ENCODE measurements at places on chromosomes 2 and 18. TPM values are rescaled to one million over a fixed set of nuclear protein-coding genes. Genes with fewer than 3 reads are reported as not detected.
A peak's percentile ranks its signal among the peaks of the same experiment; 100 is the strongest.

DNA sequence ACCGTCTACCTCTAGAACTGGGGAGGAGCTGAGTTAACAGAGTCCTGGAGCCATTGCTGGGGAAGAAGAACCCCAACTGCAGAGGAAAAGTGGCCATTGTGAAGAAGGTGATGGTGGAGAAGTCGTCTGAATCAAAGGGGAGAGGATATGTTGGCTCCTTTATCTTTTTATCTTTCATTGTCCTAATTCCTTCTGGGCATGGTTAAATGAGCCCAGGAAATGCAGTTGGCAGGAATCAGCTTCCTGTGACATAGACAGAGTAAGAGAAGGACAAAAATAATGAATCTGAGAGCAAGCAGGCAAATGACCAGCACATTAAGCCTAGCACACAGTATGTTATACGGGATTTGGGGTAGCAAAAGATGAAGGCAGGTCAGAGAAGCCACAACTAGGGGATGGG lies 16.0 kb upstream of the ACTR3 start:
- no peaks in the 10 kb centered on the region for H3K4me1 ChIP-seq
- H3K36me3 ChIP-seq: no peaks in the 10 kb centered on the region
- no peak for DNase-seq
- H3K27ac ChIP-seq: no peak overlapping the region
- H3K27me3 ChIP-seq: no peaks in the 10 kb centered on the region
- no peak overlapping the region for H3K4me3 ChIP-seq

DNA sequence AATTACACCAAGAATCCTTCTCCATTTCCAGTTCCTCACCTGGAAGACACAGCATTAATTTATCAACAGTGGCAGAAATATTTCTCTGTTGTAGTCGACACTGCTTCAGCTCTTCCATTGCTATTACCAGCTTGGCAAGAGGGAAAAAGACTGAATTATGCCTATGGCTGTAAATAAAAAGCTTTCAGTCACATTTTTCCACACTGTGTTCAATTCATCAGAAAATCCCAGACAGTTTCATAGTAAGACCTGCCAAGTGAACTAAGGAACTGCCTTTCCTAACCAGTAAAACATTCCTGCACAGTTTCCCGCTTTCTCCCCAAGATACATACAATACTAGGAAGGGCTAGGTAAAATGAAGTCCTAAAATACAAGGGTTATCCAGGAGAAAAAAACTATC lies 94.7 kb downstream of the EXOC6B start:
- H3K4me3 ChIP-seq: no peak overlapping the region
- H3K36me3 ChIP-seq: no peaks in the 10 kb centered on the region
- H3K27ac ChIP-seq: no peak overlapping the region
- no peak for DNase-seq
- H3K27me3 ChIP-seq: no peaks in the 10 kb centered on the region

GRCh38 chr2:158912112-158912511 lies 56.3 kb upstream of the TANC1 start:
- H3K27ac ChIP-seq: no peak overlapping the region
- no peak overlapping the region for H3K4me3 ChIP-seq
- no peaks in the 10 kb centered on the region for H3K36me3 ChIP-seq
- peaks cover 4% of the 10 kb centered on the region for H3K27me3 ChIP-seq
- DNase-seq: no peak

GRCh38 chr2:24175631-24176187 lies 856 bp downstream of the FAM228A start:
- H3K36me3 ChIP-seq: no peaks in the 10 kb centered on the region
- no peak overlapping the region for H3K27ac ChIP-seq
- no peak for DNase-seq

- no peak overlapping the region for H3K4me3 ChIP-seq
- H3K27me3 ChIP-seq: no peaks in the 10 kb centered on the region
- H3K4me1 ChIP-seq: no peaks in the 10 kb centered on the region
- no peak for DNase-seq
- no peak overlapping the region for H3K27ac ChIP-seq
These were observed 60.8 kb downstream of the ST6GAL2 start for GRCh38 chr2:106825161-106825560.

GRCh38 chr2:80303909-80304837 lies at the start of gene LRRTM1:
LRRTM1 (minus strand) TSS chr2:80304752; CDS start chr2:80303819, 933 bp downstream.
- no peak within 1 kb of the TSS for H3K27ac ChIP-seq

- peaks cover 22% of the 10 kb centered on the region for H3K36me3 ChIP-seq
- H3K27me3 ChIP-seq: no peaks in the 10 kb centered on the region
- peaks cover 11% of the 10 kb centered on the region for H3K4me1 ChIP-seq
- no peak overlapping the region for H3K4me3 ChIP-seq
- no peak for DNase-seq
These were observed 42.1 kb downstream of the TPGS2 start for GRCh38 chr18:36786686-36787085.

- H3K36me3 ChIP-seq: peaks cover 24% of the 10 kb centered on the region
- H3K4me1 ChIP-seq: no peaks in the 10 kb centered on the region
- H3K4me3 ChIP-seq: no peak overlapping the region
- H3K27me3 ChIP-seq: no peaks in the 10 kb centered on the region
- peak overlapping the region; percentile 1 for H3K27ac ChIP-seq
These were observed 74.7 kb downstream of the PIAS2 start for GRCh38 chr18:46842583-46842982.

DNA sequence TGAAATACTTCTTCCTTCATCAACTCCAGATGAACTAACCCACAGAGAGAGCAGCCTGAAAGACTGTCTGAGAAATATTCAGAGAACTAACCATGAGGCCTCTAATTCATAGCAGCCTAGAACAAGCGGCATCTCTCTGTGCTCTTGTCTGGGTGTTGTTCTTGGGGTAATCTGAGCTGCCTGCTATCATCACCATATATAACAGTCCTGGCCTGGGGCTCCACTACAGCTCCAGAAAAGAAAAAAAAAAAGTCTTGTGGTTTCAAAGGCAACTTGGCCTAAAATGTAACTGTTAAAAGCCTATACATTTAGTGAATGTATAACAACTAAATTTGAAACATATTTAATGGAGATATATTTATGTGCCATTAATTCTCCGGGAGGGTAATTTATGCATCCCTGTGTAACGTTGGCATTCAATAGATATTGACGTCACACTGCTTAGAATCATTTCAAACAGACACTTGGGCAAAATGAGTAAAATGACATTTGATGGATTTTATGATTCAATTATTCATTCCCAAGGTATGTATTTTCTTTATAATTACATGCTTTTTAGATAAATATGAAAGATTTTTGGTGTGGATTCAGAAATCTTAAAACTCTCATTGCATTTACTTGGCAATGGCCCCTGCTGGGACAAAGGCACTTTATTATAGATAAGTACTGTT lies 294.3 kb downstream of the HRH4 start:
- no peaks in the 10 kb centered on the region for H3K36me3 ChIP-seq
- no peak for DNase-seq
- no peak overlapping the region for H3K27ac ChIP-seq
- H3K27me3 ChIP-seq: no peaks in the 10 kb centered on the region
- H3K4me1 ChIP-seq: no peaks in the 10 kb centered on the region

GRCh38 chr2:236571145-236571544 lies 1.5 kb downstream of the ACKR3 start:
- no peak overlapping the region for H3K4me3 ChIP-seq
- H3K27ac ChIP-seq: no peak overlapping the region
- H3K36me3 ChIP-seq: no peaks in the 10 kb centered on the region
- no peak for DNase-seq

GRCh38 chr2:220394433-220394832 lies 767.0 kb downstream of the SLC4A3 start:
- H3K4me3 ChIP-seq: no peak overlapping the region
- H3K27me3 ChIP-seq: peaks cover 2% of the 10 kb centered on the region
- no peak for DNase-seq
- H3K4me1 ChIP-seq: no peaks in the 10 kb centered on the region

DNA sequence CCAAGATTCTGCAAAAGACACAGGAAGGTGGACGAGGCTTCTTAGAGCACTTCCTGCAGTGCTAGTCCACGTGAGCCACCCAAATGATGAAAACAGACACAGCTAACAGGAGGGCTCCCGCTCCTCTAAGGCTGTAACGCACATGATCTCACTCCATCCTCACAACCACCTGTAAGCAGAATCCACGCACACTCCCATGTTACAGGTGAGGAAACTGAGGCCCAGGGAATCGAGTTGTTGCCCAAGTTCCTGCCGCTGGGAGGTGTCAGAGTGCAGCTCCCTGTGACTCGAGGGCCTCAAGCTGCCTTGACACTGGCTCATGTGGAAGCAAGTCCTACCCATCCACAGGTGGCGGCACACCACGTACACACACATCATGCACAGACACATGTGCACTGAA lies 4.4 kb downstream of the DNMT3A start:
- H3K4me3 ChIP-seq: no peak overlapping the region
- H3K4me1 ChIP-seq: peaks cover 60% of the 10 kb centered on the region
- H3K27ac ChIP-seq: no peak overlapping the region
- DNase-seq: no peak

- no peak overlapping the region for H3K4me3 ChIP-seq
- DNase-seq: no peak
- no peak overlapping the region for H3K27ac ChIP-seq
- H3K36me3 ChIP-seq: no peaks in the 10 kb centered on the region
- H3K27me3 ChIP-seq: peaks cover 2% of the 10 kb centered on the region
These were observed 25.3 kb downstream of the DYNAP start for GRCh38 chr18:54616220-54616848.

- no peak overlapping the region for H3K27ac ChIP-seq
- no peak for DNase-seq
- no peaks in the 10 kb centered on the region for H3K36me3 ChIP-seq
- no peaks in the 10 kb centered on the region for H3K4me1 ChIP-seq
- H3K27me3 ChIP-seq: no peaks in the 10 kb centered on the region
These were observed 259.3 kb downstream of the TTC32 start for GRCh38 chr2:19642501-19642900.

DNA sequence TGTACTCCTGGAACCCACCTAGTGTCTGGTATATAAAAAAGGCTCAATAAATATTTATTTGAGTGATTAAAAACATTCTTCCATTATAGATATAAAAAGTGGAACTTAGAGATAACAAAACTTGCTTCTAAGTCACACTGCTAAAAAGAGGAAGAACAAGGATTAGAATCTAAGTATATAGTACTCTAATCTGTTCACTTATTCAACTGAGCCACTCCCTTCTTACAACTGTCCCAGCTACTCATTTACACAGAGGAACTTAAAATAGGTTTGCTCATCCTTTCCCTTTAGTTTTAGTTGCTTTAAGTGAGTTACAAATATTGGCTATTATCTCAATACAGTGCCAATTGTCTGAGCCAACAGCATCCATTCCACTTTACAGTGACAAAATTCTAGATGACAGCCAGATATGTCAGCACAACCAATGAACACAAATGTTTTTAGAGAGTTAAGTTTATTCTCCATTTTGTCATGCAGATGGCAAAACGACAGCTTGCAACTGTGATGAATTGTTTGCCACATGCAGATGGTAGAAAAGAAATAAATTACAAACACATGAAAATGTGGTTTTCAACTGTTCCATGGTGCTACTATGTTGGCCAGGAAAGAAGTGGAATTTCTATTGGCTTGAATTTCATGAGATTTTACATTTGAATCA lies 280.7 kb upstream of the ZC3H15 start:
- no peak overlapping the region for H3K4me3 ChIP-seq
- H3K4me1 ChIP-seq: no peaks in the 10 kb centered on the region
- H3K36me3 ChIP-seq: peaks cover 6% of the 10 kb centered on the region
- no peak for DNase-seq

DNA sequence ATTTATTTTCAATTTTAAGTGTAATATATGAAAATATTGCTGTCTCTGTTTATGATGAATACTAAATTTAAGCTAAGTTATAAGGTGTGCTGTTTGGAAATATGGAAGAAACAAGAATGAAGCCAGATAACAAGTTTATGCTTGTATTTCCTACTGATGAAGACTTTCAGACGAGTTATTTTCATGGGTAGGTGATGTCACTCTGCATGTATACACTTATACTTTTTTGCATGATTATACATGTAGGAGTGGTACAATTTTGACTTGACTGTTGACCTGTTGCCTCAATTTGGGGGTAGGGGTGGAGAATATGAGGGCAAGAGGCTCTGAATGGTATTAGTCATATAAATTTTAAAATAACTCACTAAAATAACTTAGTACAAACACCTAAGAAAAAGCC lies 133.7 kb downstream of the HAUS1 start:
- peaks cover 52% of the 10 kb centered on the region for H3K4me1 ChIP-seq
- no peaks in the 10 kb centered on the region for H3K36me3 ChIP-seq
- H3K27ac ChIP-seq: no peak overlapping the region
- no peak overlapping the region for H3K4me3 ChIP-seq
- no peak for DNase-seq

GRCh38 chr18:28999726-29000125 lies 822.8 kb upstream of the CDH2 start:
- H3K4me3 ChIP-seq: no peak overlapping the region
- H3K27ac ChIP-seq: no peak overlapping the region
- peaks cover 3% of the 10 kb centered on the region for H3K4me1 ChIP-seq
- DNase-seq: no peak

Gene FTCDNL1
- polyA plus RNA-seq: not detected

Gene GREB1L
- polyA plus RNA-seq: not detected

Gene DPP10
- not detected for polyA plus RNA-seq

Gene FKBP1B
- polyA plus RNA-seq: 5.3 TPM

Gene DPP4
- polyA plus RNA-seq: 6.0 TPM

Gene FAM110C
- polyA plus RNA-seq: 1.9 TPM

Gene PLB1
- polyA plus RNA-seq: not detected

Gene UGT1A4
- not detected for polyA plus RNA-seq

Gene TUBB8B
- not detected for polyA plus RNA-seq

Data from immature natural killer cell (primary cell).